Activated CD4-positive, alpha-beta memory T cell treated with anti-CD3 and anti-CD28 coated beads for 36 hours (primary cell): ENCODE measurements at places on chromosomes 6 and 20. TPM values are rescaled to one million over a fixed set of nuclear protein-coding genes. Genes with fewer than 3 reads are reported as not detected.
A peak's percentile ranks its signal among the peaks of the same experiment; 100 is the strongest.

DNA sequence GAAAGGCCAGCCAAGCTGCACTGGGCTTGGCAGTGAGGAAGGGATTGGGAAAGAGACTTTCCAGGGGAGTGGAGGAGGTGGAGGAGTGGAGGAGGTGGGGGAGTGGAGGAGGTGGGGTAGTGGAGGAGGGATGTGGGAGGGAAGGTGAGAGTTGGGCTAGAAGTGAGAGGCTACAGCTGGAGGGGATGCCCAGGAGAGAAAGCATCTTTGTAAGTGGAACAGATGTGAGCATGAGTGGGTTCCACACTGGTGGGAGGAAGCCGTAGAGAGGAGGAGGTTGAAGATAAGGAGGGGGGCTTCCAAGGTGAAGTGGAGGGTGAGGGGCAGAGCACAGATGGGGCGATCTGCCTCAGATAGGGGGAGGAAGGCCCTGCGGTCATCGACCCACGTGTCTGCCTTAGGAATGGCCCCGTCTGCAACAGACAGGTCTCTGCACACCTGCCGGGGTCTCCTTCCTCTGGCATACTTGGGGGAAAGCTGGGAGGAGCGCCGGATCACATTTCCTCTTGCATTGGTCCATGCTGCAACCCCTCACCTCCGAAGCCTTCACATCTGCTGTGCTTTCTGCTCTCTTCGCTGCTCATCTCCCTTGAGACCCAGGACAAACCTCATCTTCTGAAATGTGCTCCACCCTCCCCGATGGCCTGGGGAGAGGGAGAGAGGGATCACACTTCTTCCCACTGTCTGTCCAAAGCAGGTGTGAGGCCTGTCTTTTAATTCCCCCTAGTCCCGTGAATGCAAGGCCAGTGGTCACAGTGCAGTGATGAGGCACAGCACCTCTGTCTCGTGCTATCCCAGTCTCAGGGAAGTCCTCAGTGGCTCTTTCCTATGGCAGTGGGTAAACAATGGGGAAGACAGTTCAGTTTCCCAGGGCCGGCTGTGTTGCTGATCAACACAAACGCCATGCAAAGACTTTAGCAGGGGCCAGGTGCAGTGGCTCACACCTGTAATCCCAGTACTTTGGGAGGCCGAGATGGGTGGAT, 48.6 kb upstream of the SNX9 start:
- peaks cover 20% of the 10 kb centered on the region for H3K4me1 ChIP-seq
- no peak for DNase-seq
- H3K27ac ChIP-seq: peak overlapping the region; percentile 66
- peaks cover 7% of the 10 kb centered on the region for H3K36me3 ChIP-seq
- peaks cover 7% of the 10 kb centered on the region for H3K27me3 ChIP-seq
- no peak overlapping the region for H3K4me3 ChIP-seq

The CST4 gene
- not detected for total RNA-seq

The TBX18 gene
- not detected for total RNA-seq

- H3K36me3 ChIP-seq: no peaks in the 10 kb centered on the region
- no peak for DNase-seq
- no peak overlapping the region for H3K27ac ChIP-seq
- peaks cover 36% of the 10 kb centered on the region for H3K27me3 ChIP-seq
- no peaks in the 10 kb centered on the region for H3K4me1 ChIP-seq
- H3K4me3 ChIP-seq: no peak overlapping the region
Measured at GRCh38 chr20:32034581-32035425, 17.2 kb upstream of the HCK start.
